ENCODE measurements at places on chromosomes 7 and 10. TPM values are rescaled to one million over a fixed set of nuclear protein-coding genes. Genes with fewer than 3 reads are reported as not detected.
A peak's percentile ranks its signal among the peaks of the same experiment; 100 is the strongest.

GRCh38 chr7:13827716-13828115, 161.8 kb downstream of the ETV1 start:
- no peaks in the 10 kb centered on the region for H3K27me3 ChIP-seq
- no peak for DNase-seq
- H3K4me3 ChIP-seq = no peak overlapping the region

DNA sequence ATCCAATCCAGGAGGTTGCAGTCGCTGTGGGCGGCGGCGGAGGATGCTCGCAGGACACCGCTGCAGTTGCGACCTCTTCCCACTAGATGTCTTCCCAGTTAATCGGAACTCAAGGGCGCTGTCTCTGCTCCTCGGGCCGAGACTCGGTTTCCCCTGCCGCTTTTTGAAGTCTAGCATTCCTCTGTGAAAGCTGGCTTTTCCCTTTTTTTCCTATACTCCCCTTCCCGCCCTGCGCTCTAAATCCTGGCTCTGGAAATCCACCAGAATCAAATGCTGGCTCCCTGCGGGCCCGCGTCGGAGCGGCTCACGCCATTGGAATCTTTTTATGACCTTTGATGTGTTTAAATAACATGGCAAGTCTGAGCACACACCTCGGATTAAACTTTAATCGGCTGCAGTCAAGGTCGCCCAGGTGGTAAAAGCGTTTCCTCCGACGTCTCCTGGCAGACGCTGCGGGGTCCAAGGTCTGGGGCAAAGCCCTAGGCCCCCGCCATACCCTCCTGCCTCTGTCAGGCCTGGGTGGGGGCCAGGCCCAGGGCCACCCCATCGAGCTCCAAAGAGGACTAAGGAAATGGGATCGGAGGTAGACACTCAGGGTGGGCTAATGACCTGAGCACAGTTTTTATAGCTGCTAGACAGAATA, 10.7 kb upstream of the HOXA13 start:
- H3K4me1 ChIP-seq = peaks cover 3% of the 10 kb centered on the region
- peak overlapping the region; percentile 21 for H3K4me3 ChIP-seq
- no peak overlapping the region for H3K27ac ChIP-seq
- H3K36me3 ChIP-seq = no peaks in the 10 kb centered on the region
- H3K27me3 ChIP-seq = peaks cover 59% of the 10 kb centered on the region

NAT16 gene
- total RNA-seq = not detected

SEC61A2 gene
- total RNA-seq = 13.6 TPM

MLXIPL gene
- not detected for total RNA-seq

DNA sequence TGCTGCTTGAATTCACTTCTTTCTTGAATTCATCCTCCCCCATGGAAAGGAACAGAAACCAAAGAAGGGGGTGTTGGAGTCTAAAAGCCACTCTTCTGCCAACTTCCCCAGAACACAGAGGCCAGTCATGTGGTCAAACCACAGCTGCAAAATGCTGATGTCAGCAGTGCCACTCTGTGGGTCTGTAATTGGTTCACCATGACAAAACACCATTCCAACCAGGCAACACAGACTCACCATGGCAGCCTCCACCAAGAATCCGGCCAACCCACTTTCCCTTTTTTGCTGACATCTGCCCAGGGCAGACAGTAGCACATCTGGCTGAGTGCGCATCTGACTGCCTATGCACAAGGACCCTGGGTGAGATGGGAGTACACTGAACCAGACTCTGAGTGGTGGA, 16.8 kb downstream of the OSBPL3 start:
- no peak overlapping the region for H3K27ac ChIP-seq
- DNase-seq = no peak
- no peaks in the 10 kb centered on the region for H3K36me3 ChIP-seq
- H3K4me3 ChIP-seq = no peak overlapping the region
- H3K4me1 ChIP-seq = peaks cover 54% of the 10 kb centered on the region

ITPRID1 gene
- total RNA-seq = not detected

DNA sequence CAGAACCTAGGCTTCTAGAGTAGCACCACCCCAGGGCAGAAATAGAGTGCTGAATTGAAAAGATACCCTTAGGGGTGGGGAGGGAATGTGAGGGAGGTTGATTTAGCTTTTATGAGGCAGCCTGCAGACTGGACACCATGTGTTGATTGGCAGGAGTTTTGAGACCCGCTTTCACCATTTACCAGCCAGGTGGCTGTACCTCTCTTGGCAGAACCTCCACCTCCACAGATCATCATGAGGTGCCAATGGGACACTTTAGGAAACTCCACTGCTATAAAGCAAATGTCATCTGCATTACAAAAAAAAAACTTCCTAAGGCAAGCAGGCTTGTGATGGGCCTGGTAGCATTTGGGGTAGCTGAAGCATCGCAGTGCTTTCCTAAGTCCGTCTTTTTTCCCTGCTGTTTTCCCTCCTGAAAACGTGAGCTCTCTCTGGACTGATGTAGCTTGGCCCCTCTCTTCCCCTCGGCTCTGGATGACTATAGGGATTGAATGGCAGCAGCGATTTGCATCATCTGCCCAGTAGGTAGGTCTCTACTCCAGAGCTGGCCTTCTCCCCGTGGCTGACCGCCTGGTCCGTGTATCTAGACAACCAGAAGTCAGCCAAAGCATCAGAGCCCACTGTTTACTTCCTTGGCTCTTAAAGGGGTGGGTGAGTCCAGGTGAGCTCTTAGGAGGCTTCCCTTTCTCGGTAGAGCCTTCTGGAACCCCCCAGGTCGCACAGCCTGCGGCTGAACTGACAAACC, 1.3 kb downstream of the PCBD1 start:
- H3K36me3 ChIP-seq = no peaks in the 10 kb centered on the region
- H3K27me3 ChIP-seq = no peaks in the 10 kb centered on the region
- peak overlapping the region; percentile 69 for H3K4me3 ChIP-seq
- DNase-seq = no peak

GRCh38 chr7:33145156-33145555, 15.8 kb downstream of the BBS9 start:
- no peak for DNase-seq
- no peak overlapping the region for H3K27ac ChIP-seq
- no peak overlapping the region for H3K4me3 ChIP-seq
- no peaks in the 10 kb centered on the region for H3K4me1 ChIP-seq

FAM25G gene
- not detected for total RNA-seq

DNA sequence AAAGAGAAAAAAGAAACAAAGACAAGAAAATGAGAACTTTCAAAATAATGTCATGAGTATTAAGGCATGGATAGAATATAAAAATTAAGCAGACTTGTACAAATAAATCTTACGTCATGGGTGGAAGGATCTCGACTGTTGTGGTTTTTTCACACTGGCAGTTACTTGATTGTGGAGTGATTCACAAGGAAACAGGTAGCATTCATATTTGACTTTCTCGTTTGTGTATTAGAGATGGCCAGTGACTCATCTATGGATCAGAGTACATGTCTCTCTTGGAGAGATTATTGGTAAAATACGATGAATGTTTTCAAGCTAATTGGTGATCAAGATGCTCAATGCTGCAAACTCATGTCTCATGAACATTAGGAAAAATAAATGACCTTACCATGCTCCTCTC, 564.3 kb downstream of the GATA3 start:
- no peak overlapping the region for H3K4me3 ChIP-seq
- peaks cover 5% of the 10 kb centered on the region for H3K4me1 ChIP-seq
- H3K36me3 ChIP-seq = no peaks in the 10 kb centered on the region
- no peak overlapping the region for H3K27ac ChIP-seq

FAM221A gene
- total RNA-seq = 5.8 TPM

LRRD1 gene
- total RNA-seq = not detected

- no peaks in the 10 kb centered on the region for H3K27me3 ChIP-seq
- H3K4me1 ChIP-seq = peaks cover 24% of the 10 kb centered on the region
- no peak overlapping the region for H3K4me3 ChIP-seq
- H3K36me3 ChIP-seq = no peaks in the 10 kb centered on the region
- DNase-seq = no peak
Observed at GRCh38 chr7:2107386-2108070, 125.2 kb downstream of the MAD1L1 start.

GRCh38 chr7:34136698-34137097, 231.4 kb downstream of the BMPER start:
- no peak for DNase-seq
- no peak overlapping the region for H3K27ac ChIP-seq
- no peaks in the 10 kb centered on the region for H3K36me3 ChIP-seq
- H3K4me3 ChIP-seq = no peak overlapping the region
- no peaks in the 10 kb centered on the region for H3K4me1 ChIP-seq
- no peaks in the 10 kb centered on the region for H3K27me3 ChIP-seq

GRCh38 chr7:156466955-156467625, 173.5 kb upstream of the RNF32 start:
- H3K4me3 ChIP-seq = no peak overlapping the region
- no peak for DNase-seq
- H3K27ac ChIP-seq = no peak overlapping the region
- H3K27me3 ChIP-seq = no peaks in the 10 kb centered on the region

DNA sequence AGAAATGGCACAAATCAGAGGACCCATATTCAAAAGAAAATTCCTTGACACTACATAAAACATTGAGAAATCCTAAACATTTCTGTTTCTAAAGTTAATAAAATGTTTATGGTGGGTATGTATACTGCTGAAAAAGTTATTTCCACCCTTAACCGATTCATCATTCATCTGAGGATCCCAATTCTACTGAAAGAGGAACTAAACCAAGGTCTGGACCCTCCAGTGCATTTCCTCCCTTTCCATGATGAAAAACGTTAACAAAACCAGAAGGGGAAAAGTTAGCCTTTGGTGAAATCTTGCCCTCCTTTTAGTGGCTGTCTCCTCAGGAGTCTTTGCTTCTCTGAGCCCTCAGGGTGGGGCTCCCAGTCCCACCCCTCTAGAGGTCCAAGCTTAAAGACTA, 144.5 kb upstream of the ASAH2 start:
- H3K4me3 ChIP-seq = no peak overlapping the region
- no peaks in the 10 kb centered on the region for H3K36me3 ChIP-seq
- H3K27me3 ChIP-seq = no peaks in the 10 kb centered on the region

GRCh38 chr7:5525271-5526099, 101.9 kb upstream of the TNRC18 start:
- no peak overlapping the region for H3K4me3 ChIP-seq
- no peak overlapping the region for H3K27ac ChIP-seq
- peaks cover 29% of the 10 kb centered on the region for H3K4me1 ChIP-seq
- DNase-seq = no peak

GRCh38 chr7:129531721-129532120, 29.4 kb downstream of the SMKR1 start:
- DNase-seq = no peak
- no peaks in the 10 kb centered on the region for H3K36me3 ChIP-seq
- peaks cover 8% of the 10 kb centered on the region for H3K4me1 ChIP-seq
- no peak overlapping the region for H3K27ac ChIP-seq
- no peaks in the 10 kb centered on the region for H3K27me3 ChIP-seq

CFAP69 gene
- 0.81 TPM for total RNA-seq

Data from CD8-positive, alpha-beta memory T cell (primary cell).